ENCODE measurements at places on chromosomes 16 and 17.

DNA sequence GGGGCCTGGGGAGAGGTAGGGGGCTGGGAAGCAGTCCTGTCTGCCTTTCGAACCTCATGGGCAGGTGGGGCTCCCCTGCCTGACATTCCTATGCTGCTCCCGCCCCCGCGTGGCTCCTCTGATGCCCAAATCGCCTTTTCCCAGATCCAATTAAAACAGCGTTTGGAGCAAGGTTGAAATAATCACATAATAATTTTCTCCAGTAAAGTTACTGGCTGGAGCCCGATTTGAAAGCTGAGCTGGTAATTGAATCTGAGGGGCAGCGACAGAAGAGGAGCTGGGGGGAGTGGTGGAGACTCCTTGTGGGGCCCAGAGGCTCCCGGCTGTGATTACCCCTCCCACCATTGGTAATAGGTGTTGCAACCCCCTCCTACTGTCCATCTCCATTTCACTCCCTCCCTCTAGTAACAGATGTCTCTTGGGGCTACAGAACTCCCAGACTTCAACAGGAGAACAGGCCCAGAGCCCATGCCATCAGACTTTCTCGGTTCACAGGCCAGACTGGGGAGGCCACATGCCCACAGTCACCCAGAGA is 38.9 kb upstream of the C1QL1 start:
- DNase-seq, result no peak

- no peak for DNase-seq
Observed at GRCh38 chr17:39673335-39674081, 5.3 kb downstream of the PNMT start.

GRCh38 chr17:73427198-73427597 is 115.4 kb upstream of the CDC42EP4 start:
- no peak for DNase-seq

- DNase-seq, result no peak
Observed at GRCh38 chr17:57674894-57675293, 70.2 kb downstream of the CCDC182 start.

- DNase-seq, result no peak
Observed at GRCh38 chr17:81966343-81967243, 5.6 kb upstream of the NOTUM start.

DNA sequence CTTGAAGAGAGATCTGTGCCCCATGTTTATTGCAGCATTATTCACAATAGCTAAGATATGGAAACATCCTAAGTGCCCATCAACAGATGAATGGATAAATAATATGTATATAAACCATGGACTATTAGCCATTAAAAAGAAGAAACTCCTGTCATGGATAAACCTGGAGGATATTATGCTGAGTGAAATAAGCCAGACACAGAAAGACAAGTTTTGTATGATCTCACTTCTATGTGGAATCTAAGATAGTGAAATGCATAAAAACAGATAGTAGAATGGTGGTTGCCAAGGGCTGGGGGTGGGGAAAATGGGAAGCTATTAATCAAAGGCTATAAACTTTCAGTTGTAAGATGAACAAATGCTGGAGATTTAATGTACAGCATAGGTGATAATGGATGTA is 19.9 kb upstream of the HEATR6 start:
- DNase-seq, result no peak

DNA sequence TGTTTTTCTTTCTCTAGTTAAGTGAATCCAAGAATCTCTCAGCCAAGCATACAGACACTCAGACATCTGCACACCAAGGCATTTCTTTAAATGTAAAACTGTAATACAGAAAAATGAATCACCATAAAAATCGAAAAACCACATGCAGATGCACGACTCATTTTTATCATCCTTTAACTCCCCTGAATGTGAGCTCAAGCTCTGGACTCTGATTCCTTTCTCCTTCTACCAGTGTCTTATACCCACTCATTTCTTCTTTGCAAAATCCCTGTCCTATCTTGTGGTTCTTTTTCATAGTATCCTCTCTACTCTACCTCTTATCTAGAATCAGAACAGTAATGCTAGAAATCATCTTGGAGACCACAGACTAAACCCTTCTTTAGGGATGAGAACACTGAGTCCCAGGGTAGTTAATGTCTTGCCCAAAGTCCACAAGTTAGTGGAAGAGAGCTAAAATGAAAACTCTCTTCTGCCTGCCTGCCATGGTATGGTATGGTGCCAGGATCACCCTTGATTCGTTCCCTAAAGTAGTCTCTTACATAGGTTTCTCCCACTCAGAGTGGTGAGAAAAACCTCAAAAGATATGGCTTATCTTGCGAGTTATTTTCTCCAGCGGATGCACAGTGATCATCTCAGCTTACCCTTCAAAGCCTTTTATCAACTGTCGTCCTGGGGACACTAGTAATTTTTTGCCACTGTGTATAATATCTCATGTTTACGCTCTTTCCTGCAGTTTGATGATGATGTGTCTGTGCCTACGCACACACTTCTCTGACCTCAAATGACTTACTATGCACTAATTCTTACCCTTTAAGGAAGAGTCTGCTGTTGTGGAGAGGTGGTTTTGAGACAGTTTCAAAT is 30.2 kb downstream of the BRD7 start:
- DNase-seq, result no peak
